ENCODE measurements at places on chromosomes 3 and 15. TPM values are rescaled to one million over a fixed set of nuclear protein-coding genes. Genes with fewer than 3 reads are reported as not detected.

Gene TRPM1
- total RNA-seq = not detected

Gene SLC24A5
- total RNA-seq = not detected

Gene SATB1
- total RNA-seq = 357 TPM

Gene CEMIP
- not detected for total RNA-seq

Gene TM4SF1
- not detected for total RNA-seq

Gene ATP13A5
- total RNA-seq = not detected

Gene NR1I2
- not detected for total RNA-seq

Gene JAGN1
- total RNA-seq = 29.6 TPM

Gene IRAK2
- total RNA-seq = 1.6 TPM

Gene DOCK3
- total RNA-seq = 1.1 TPM

Gene CADM2
- total RNA-seq = not detected

Gene STRC
- 0.20 TPM for total RNA-seq

Gene PRSS50
- total RNA-seq = not detected

Gene LYZL4
- not detected for total RNA-seq

Gene RETNLB
- not detected for total RNA-seq

Gene NRG4
- not detected for total RNA-seq

Gene ZNF662
- total RNA-seq = 0.25 TPM

Gene CATSPER2
- total RNA-seq = 1.5 TPM

Gene PCOLCE2
- not detected for total RNA-seq

Gene CRABP1
- not detected for total RNA-seq

Gene TMEM158
- 0.54 TPM for total RNA-seq

Gene PLXNA1
- 3.9 TPM for total RNA-seq

Gene PFKFB4
- 24.9 TPM for total RNA-seq

Gene CCR3
- not detected for total RNA-seq

Gene DNASE1L3
- not detected for total RNA-seq

Gene EIF4E3
- total RNA-seq = 90.4 TPM

Gene HYAL3
- 10.9 TPM for total RNA-seq

Gene CNTN3
- not detected for total RNA-seq

Gene RNF7
- total RNA-seq = 48.6 TPM

Gene TAGLN3
- 0.33 TPM for total RNA-seq

Gene LHFPL4
- total RNA-seq = not detected

Gene NEIL1
- total RNA-seq = 2.2 TPM

Gene MRAS
- not detected for total RNA-seq

Gene ZNF501
- 3.6 TPM for total RNA-seq

Gene ABI3BP
- not detected for total RNA-seq

Gene CX3CR1
- 1.5 TPM for total RNA-seq

Gene TRH
- total RNA-seq = not detected

Gene BFSP2
- total RNA-seq = not detected

Gene ESYT3
- 0.74 TPM for total RNA-seq

Gene MUC20
- 1.4 TPM for total RNA-seq

Gene SYNPR
- total RNA-seq = not detected

Gene KCNMB3
- total RNA-seq = 0.60 TPM

Gene LRRN1
- total RNA-seq = 0.20 TPM

Gene SCAANT1
- not detected for total RNA-seq

Gene SELENOS
- 29.1 TPM for total RNA-seq

Gene FRMD5
- not detected for total RNA-seq

Gene APBA2
- total RNA-seq = 21.2 TPM

Gene PARP15
- total RNA-seq = 39.8 TPM

Gene MUC4
- total RNA-seq = 0.15 TPM

Gene VIPR1
- total RNA-seq = 21.3 TPM

Gene UROC1
- not detected for total RNA-seq
